ENCODE measurements at places on chromosomes 7 and 10.

DNA sequence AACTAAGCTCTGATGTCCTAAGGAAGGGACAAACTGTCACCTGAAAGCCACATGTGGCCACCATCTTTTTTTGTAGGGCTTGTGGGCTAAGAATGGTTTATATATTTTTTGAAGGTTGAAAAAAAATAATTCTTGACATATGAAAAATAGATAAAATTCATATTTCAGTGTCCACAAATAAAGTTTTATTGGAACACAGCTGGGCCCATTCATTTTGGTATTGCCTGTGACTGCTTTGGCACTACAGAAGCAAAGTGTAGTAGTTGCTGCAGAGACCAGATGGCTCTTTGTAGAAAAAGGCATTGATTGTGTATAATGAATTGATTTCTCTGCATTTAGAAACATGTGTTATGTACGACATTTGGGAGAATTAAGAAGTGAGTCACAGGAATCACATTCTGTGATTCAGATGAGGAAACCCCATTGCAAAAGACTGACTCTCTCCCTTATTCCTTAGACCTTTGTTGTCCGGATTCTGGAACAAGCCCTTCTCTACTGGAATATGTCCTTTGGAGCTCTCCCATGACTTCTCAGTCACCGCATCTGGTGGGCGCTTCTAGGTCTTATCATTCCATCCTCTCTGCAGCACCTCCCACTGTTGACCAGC, 438.7 kb downstream of the LRMDA start:
- no peak for DNase-seq

GRCh38 chr7:67918158-67918557, 921.5 kb downstream of the TYW1 start:
- DNase-seq: no peak

GRCh38 chr10:95406651-95407280, 116.0 kb upstream of the PDLIM1 start:
- no peak for DNase-seq

DNA sequence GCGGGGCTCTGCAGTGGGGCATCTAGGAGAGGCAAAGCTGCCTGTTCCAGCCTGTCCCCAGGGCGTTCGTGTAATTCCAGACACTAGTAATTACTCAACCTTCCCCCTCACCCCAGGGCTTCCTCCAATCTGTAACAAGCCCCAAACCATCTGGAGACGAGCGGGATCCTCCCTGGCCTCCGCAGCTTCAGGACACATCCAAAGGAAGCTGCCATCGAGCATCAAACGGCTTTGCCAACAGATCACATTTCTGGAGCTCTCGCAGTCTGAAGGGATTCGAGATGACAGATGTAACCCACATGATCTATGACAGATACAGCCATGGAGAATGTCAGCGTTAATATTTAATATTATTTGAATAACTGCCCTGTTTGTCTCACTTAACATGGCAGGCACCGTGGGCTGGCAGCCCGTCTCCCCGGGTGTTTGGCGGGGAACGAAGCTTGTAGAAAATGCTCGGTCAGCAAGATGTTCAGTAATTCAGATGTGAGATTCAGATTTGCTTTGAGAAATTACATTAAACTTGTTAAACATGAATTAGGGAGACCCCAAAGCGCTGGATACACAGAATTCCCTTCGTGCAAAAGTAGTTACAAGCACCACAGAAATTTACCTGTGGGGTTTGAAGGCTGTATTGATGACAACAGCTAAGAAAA, 108.5 kb upstream of the C7orf33 start:
- no peak for DNase-seq

DNA sequence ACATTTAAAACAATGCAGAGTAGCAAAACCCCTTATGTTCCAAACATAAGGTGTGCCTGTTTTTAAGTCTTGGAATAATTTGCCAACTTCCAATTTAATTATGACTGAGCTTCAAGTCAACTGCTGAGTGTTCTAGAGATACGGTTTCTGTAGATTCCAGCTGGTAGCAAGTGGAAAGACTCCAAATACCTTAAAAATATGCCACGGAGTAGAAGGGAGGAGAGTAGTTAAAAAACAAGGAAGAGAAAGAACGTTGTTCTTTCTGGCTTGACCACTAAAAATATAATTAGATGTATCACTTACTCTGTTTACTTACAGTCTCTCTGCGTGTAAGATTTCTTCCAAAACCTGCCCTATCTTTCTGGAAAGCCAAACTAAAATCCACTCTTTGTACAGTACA, 24.5 kb upstream of the ABLIM1 start:
- no peak for DNase-seq

GRCh38 chr10:52563360-52563759, 209.2 kb downstream of the MBL2 start:
- no peak for DNase-seq

- no peak for DNase-seq
Observed at GRCh38 chr10:65723525-65723924, 1202.3 kb upstream of the LRRTM3 start.

- DNase-seq: no peak
Observed at GRCh38 chr7:99561737-99562051, 3.3 kb downstream of the ZNF655 start.

- DNase-seq: no peak
Observed at GRCh38 chr10:69497611-69498390, 46.5 kb downstream of the TSPAN15 start.

GRCh38 chr7:51021906-51022570, 239.3 kb upstream of the GRB10 start:
- no peak for DNase-seq

DNA sequence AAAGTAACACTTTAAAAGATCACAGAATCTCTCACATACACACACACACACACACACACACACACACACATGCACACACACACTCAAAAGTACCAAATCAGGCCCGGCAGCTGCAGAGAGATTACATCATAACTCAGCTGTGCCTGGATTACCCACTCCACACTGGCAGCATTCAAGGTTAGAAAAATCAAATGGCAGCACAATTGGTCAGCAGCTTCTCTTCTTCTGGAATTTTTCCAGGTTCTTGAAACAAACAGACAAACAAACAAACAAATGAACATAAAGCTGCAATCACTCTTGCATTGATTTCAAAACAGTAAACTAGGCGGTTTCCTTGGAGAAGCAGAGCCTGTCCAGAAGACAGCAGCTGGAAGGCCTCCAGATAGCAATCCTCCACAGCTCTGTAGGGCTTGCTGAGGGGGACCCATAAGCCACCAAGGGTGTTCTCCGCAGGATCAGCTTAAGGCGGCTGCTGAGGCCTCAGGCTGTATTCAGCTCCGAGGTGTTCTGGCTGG, 24.5 kb upstream of the FAM133B start:
- DNase-seq: no peak

GRCh38 chr10:78375854-78376785, 342.5 kb downstream of the RPS24 start:
- no peak for DNase-seq

DNA sequence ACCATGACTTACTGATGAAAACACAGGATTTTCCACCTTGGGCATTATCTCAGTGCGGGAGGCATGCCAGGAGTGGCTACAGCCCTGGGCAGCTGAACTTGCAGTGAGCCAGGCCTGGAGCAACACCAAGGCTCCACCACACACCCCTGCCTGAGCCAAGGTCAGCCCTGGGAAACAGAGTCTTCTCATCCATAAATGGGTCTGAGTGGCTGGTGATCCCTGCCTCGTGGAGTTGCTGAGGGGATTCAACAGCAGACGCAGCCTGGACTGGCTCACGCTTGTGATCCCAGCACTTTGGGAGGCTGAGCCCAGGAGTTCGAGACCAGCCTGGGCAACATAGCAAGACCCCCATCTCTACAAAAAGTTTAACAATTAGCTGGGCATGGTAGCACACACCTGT, 32.2 kb downstream of the SPOCK2 start:
- DNase-seq: no peak

- DNase-seq: no peak
Observed at GRCh38 chr10:70669015-70669414, 3.3 kb upstream of the ADAMTS14 start.

- no peak for DNase-seq
Observed at GRCh38 chr10:49656845-49657493, 22.5 kb upstream of the C10orf53 start.

- no peak for DNase-seq
Observed at GRCh38 chr10:79346388-79347225, 662 bp upstream of the PPIF start.

DNA sequence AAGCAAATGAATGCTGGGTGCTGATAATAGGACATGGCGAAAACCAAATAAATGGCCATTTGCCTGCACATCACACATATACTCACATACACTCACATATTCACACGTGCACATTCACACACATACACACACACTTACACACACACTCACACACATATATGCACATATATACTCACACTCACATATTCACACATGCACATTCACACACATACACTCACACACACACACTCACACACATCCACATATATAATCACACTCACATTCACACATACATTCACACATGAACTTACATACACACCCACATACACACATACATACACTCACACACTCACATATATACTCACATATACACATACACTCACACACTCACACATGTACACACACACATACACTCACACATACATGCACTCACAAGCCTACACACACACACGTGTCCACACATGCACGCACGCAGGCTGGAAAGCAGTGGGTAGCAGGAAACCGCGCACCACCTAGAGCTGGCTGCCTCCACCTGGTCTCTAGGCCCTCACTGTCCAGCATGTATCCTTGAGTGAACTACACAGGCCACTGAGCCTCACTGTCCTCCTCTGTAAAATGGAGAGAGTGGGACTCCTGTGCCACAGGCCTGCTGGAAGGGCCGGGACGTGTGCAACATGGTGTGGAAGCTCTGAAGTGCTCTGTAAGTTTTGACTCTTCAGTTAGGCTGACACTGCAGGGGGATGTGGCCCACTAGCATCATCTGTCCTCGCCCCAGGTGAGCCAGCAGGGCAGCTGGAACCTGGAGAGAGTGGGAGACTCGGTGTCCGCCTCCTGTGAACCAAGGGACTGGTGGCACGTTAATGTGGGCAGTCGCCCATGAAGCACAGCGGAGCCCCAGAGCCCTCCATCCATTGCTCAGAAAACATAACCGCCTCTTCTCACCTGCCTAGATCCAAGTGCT, 14.9 kb downstream of the TMEM72 start:
- no peak for DNase-seq

GRCh38 chr7:133836666-133837065, 290.5 kb upstream of the LRGUK start:
- no peak for DNase-seq

- peak; percentile 15 for DNase-seq
Observed at GRCh38 chr7:158783595-158783994, 45.7 kb downstream of the ESYT2 start.

DNA sequence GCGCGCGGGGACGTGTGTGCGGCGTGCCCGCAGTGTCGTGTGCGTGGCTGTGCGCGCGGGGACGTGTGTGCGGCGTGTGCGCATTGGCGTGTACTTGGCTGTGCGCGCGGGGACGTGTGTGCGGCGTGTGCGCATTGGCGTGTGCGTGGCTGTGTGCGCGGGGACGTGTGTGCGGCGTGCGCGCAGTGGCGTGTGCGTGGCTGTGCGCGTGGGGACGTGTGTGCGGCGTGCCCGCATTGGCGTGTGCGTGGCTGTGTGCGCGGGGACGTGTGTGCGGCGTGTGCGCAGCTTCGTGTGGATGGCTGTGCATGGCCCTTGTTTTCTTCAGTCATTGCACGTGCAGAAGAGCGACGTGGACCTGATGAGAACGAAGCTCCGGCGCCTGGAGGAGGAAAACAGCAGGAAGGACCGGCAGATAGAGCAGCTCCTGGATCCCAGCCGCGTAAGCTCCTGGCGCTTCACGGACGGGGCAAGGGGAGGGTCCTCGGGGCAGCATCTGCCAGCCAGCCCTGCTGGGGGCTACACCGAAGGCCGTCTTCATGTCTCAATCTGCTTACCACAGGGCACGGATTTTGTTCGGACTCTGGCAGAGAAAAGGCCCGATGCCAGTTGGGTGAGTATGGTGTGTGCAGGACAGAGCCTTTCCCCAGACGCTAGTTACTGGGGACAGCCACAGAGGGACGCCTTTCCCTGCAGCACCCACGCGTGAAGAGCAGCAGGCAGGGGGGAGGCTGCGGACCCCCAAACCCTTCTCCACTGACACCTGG, 19.3 kb downstream of the IQCE start:
- DNase-seq: no peak

DNA sequence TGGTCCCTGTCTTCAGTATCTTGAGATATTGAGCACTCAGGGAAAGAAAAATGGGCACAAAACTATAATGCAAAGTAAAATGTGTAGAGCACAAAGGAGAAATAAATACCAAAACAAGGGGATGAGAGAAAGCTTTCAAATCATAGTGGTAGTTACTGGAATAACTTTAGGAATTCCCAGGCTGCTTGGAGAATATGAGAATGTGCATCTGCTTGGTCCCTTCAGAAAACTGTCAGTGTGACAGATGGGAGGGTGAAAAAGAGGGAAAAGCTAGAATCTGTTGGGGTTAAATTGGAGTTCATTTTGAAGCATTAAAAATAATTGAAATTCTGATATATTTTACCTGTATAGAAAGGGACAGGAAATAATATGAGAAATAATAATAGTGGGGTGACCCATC, 15.3 kb downstream of the ST7 start:
- DNase-seq: no peak

DNA sequence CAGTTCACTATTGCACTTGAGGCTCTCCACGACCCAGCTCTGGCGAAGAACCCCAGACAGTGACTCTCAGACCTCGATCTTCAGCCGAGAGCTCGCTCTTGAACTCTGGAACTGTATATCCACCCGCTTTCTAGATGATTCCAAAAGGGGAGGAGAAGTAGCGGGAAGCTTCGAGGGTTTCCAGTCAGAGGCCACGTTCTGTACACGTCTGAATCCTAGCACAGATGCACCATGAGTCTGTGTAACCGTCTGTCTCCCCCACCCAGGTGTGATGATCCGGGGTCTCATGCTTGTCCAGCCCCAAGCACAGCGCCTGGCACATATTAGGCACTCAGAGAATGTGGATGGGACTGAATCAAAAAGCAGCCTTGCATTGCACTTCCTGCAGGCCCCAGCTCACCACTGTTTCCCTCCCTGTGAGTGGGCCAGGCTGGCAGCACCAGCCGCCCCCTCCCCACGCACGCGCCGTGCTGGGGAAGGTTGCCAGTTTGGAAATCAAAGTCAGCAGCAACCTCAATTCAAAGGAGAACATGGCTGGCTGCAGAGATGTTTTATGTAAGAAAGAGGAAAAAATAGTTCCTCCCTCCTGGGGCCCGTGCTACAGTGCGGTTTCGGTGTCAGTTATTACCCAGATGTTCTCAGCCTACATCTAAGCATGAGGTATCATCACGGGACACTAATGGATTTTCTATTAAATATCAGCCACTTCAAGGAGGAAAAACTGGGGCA, 5.7 kb downstream of the GRID2IP start:
- DNase-seq: no peak
